ENCODE measurements at places on chromosomes 16 and 17.

DNA sequence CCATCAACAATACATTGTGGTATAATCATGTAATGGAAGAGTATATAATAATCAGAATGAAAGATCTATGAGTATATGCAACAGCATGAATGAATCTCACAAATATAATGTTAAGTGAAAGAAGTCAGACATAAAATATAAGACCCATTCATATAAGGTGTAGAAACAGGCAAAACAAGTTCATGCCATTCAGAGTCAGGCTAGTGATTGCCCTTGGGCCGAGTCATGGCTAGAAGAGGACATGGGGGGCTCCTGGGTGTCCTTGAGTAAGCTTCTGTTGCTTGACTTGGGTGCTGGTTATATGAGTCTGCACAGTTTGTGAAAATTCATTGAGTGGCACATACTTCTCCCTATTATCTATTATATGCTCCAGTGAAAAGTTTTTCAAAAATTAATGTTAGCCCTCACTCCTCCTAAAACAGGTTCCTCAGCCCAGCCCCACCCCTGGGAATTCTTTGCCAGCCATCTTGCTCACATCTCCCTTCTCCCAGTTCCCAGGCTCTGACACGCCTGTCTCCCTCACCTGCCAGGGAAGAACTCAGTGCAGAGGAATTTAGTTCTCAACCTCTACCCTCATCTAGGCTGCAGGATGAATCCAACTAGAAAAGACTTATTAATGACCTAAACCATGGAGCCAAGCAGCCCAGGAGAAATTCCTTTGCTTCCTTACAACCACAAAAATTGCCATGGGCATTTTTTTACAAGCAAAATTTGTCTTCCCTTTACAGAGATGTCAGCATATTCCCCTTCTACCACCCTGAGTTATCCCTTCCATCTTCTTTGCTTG is 52.4 kb upstream of the NFAT5 start:
- DNase-seq = peak; percentile 71

DNA sequence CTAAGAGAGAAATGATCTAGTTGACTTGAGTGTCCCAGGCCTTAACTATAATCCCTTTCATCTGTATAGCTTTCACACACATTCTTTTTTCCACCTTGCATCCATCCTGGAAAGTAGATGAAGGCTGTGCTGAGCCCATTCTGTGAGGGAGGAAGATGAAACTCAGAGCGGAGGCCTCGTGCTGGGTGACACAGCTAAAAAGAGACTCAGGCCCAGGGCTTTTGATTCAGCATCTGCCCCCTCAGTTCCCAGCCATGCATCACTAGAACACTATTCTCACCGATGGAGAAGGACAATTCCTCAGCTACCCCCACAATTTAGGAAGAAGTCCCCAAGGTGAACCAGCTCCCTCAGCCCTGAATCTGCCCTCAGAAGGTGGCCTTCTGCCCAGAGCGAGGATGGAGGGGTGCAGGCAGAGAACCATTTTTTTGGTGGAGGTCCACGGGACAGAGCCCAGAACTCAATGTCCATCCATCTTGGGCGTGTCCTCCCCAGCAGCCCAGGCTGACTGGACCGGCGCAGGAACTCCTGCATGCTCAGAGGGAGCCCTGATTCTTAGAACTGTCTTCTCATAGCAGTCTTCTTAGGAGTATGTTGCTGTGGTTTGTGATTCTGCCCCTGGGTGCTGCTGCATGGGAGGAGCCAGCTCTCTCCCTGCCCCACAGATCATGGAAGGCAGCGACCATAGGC is 5.8 kb upstream of the MYCBPAP start:
- no peak for DNase-seq

DNA sequence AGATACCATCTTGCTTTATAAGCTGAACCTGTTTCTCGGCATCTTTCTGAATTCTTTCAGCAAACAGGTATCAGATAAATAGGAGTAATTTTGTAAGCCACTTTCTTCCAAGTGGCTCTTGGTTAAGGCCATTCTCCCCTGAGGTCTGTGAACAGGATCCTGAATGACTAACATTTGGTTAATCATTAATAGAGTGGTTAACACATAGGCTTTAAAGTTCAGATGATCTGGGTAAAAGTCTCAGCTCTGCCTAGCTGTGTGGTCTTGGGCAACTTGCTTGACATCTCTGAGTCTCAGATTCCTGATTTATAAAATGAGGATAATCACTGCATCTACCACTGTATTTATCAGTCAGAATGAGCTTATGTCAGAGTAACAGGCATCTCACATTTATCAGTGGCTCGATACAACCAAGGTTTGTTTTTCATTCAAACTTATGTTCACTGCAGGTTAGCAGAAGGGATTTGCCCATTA is 44.4 kb upstream of the ANKFN1 start:
- DNase-seq = no peak

- DNase-seq = no peak
Measured at GRCh38 chr16:57574646-57575467, 32.4 kb downstream of the ADGRG5 start.

DNA sequence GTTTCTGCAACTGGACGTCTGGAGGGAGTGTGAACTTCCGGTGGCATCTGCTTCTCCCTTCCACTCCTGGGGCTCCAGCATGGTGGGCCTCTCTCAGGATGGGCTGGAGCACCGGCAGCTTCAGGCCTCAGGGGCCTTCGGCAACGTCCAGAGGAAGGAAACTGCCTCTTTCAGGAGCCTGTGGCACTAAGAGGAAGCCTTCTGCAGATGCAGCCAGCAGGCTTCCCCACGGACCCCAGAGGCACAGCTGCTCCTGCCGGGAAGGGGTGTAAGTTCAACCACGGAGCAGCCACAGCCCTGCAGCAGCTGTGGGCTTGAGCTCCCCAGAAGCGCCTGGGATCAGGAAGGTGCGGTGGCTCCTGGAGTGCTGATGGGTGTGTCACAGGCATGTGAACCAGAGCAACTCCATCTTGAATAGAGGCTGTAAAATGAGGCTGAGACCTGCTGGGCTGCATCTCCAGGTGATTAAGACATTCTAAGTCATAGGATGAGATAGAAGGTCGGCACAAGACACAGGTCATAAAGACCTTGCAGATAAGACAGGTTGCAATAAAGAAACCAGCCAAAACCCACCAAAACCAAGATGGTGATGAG is 50.8 kb upstream of the KLHDC4 start:
- no peak for DNase-seq

DNA sequence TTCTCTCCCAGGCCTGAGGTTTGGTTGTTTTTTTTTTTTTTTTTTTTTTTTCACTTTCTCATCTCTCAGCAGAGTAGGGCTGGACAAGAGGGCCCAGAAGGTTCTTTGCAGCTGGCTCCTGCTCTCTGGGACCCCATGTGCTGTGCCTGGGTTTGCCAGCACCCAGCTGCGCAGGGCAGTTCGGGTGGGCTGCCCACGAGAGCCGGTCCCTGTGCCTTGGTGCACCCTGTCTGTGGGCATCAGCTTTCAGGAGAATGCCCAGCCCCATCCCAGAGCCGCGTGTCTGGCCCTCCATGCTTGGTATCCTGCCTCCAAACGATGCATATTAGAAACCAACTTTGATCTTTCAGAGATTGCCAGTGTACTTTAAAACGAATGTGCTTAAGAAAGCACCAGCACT is 15.0 kb upstream of the GSE1 start:
- no peak for DNase-seq

- no peak for DNase-seq
Measured at GRCh38 chr16:71867939-71868338, 16.0 kb downstream of the ZNF821 start.

DNA sequence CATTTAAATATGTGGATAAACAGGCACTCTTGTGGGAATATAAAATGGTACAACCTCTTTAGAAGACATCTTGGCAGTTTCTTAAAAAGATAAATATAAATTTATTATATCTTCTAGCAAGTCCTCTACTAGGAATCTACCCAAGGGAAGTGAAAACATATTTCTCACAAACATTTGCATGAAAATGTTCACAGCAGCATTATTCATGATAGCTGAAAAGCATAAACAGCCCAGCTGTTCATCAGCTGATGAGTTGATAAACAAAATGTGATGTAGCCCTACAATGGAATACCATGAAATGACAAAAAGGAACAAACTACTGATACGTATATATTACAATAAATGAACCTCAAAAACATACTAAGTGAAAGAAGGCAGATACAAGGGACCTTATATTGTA is 12.0 kb downstream of the DGKE start:
- DNase-seq = no peak

DNA sequence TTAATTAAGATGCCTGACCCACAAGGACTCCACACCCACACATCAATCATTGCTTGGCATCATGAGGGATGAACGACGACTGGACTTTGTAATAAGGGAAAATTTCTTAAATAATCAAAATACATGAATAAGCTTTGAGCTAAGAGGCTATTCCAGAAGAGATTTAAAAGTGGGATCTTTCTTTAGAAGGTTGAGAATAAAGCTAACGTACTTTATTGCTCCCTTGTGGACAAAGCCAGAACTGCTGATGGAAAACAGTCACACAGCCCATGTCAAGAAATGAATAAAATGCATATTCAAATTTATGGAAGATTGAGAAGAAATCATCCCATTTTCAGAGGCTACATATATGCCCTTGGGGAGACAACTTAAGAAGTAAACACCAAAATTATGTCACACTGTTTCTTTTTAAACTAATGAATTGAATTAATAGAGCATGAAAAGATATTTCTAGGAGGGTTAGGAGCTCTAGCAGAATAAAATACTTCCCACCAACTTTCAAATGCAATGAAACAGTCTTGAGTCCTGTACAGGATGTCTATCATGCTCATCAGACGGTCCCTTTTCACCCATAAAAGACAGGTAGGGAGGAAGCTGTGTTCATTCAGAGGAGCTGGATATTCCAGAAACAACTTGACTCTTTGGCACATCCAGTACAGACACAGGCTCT is 60.2 kb upstream of the PHOSPHO1 start:
- peak; percentile 63 for DNase-seq

GRCh38 chr17:14790521-14790920 is 474.6 kb downstream of the PMP22 start:
- no peak for DNase-seq

DNA sequence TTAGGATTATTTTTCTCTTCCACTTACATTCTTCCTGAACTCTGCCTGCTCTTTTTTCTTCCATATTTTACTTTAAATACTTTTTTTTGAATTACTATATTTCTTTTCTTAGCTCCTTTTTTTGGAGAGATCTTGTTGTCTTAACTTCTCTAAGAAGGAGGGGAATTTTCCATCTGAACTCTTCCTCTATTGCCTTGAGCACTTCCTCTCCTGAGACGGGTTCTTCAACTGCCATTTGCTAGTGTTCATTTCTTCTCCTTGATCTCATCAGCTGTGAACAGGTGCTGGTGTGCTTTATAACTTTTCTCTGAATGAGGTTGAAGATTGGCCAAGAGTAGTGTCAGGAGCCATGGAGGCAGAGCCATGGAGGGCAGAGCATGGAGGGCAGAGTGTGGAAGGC is 15.1 kb upstream of the CD300LD start:
- no peak for DNase-seq

- no peak for DNase-seq
Measured at GRCh38 chr17:11499881-11500280, 98.4 kb upstream of the DNAH9 start.

GRCh38 chr17:70767102-70767701 is 597.9 kb downstream of the KCNJ2 start:
- no peak for DNase-seq

DNA sequence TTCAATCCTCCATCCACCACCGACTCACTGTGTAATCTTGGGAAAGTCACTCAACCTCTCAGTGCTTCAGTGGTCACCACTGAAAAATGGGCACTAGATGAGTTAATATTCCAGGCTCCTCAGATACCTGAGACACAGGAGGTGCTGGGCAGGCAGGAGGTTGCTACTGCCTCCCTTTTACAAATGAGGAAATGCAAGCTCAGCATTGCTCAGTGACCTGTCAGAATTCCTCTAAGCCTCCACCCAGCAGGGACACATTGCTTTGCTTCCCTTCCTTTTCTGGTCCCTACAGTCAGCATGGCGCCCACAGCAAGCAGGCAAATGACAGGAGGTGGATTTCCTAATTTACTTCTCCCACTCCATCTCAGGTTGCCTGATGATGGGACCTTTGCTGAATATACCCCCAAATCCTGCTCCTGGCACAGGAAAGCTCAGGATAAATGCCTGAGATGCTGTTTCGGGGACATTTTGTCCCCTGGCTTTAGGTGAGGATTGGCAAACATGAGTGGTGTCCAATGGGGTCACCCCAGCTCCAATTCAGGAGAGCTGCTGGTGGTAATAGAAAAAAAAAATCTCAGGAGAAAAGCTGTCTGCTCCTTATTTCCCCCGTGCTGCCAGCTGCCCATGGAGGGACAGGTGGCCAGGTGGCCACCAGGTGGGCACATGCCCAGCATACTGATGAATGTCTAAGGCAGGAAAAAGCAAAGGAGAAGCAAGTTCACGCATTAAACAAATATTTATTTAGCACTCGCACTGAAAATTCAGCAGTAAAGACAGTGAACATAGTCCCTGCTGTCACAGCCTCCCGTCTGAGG is 5.0 kb upstream of the KRT13 start:
- DNase-seq = no peak

GRCh38 chr16:27269300-27270150 is 953 bp upstream of the NSMCE1 start:
- DNase-seq = no peak

DNA sequence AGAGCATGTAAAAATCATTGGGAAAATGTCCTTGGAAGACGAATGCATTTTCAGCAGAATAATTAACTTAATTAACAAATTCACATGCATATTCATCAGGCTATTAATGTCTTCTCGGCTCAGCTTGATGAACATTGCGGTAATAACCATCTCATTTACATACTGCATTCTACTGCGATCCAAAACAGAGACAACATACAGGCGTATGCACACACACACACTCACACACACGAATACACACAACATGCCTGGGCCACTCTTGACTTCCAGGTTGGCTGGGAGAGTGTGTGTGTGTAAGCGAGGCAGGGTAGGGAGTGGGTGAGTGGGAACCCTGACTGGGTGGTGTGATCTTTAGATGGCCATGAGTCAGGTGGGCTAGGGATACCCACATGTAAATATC is 44.7 kb downstream of the NEUROD2 start:
- no peak for DNase-seq

DNA sequence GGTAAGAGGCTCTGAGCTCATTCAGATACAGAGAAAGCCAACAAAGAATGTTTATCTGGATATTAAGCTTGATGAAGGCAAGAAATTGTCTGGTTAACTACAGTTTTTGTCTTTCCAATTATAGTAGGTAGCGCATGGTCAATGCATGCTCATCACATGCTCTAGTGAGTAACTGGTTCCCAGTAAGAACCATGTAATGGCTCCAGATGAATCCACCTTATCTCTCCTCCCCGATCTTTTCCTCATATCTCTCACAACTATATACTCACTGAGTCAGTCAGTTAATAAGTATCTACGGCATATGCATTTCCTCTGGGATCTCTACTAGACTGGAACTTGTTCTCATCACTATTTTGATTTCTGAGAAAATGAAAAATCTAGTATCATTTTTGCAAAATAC is 340.7 kb upstream of the DYNLRB2 start:
- DNase-seq = no peak

- no peak for DNase-seq
Measured at GRCh38 chr16:5073279-5073629, 1.6 kb downstream of the ALG1 start.
